ENCODE measurements at places on chromosomes 7 and 10.

- DNase-seq, result no peak
Observed at GRCh38 chr7:2698581-2699288, 10.7 kb downstream of the AMZ1 start.

- no peak for DNase-seq
Observed at GRCh38 chr10:35959252-35959651, 317.2 kb upstream of the FZD8 start.

- DNase-seq, result no peak
Observed at GRCh38 chr7:22921386-22922086, 92.4 kb downstream of the HYCC1 start.

- DNase-seq, result no peak
Observed at GRCh38 chr7:80858141-80858903, 60.5 kb downstream of the SEMA3C start.

All from NCI-H1694 treated with DMSO at 0.1 percent for 48 hours (cell line).